ENCODE measurements at places on chromosomes 7 and 10. TPM values are rescaled to one million over a fixed set of nuclear protein-coding genes. Genes with fewer than 3 reads are reported as not detected.

The DPYSL4 gene
- total RNA-seq: 0.14 TPM

The WASL gene
- 21.0 TPM for total RNA-seq

The MRC1 gene
- not detected for total RNA-seq

The CASTOR2 gene
- 6.3 TPM for total RNA-seq

Data from airway epithelial cell (primary cell).